ENCODE measurements at places on chromosomes 5 and 9.

- no peak for DNase-seq
Measured at GRCh38 chr9:124323904-124324303, 66.2 kb downstream of the NEK6 start.

- DNase-seq: no peak
Measured at GRCh38 chr9:97554566-97555075, 53.2 kb downstream of the TMOD1 start.

GRCh38 chr5:55226934-55227663, at the start of gene MCIDAS:
TSS of gene MCIDAS (minus strand) at chr5:55227315. CDS start at chr5:55227138, 177 bp downstream.
- no peak for DNase-seq

- no peak for DNase-seq
Measured at GRCh38 chr5:61268871-61269270, 63.2 kb upstream of the ZSWIM6 start.

DNA sequence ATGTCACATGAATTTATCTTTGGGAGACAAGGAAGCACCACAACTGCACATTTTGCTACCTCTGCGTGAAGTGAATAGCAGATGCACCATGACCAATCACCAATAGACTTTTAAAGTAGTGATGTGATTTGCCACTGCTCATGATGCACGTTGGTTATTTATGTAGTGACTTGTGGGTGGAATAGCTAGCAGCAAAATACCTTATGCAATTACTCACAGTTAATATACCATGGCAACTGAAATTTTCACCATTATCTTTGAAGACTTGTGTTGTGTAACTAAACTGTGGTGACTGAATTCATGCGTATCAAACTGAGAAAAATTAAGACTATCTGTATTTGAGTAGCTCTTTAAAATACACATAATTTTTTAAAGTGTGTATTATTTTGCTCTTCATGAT, 46.2 kb upstream of the TUSC1 start:
- no peak for DNase-seq

All from D721Med (cell line).